CD4-positive, alpha-beta T cell treated with Interleukin-4 for 1 hour (primary cell): ENCODE measurements at places on chromosomes 1 and 21.

GRCh38 chr1:231733672-231734071 lies 107.1 kb downstream of the DISC1 start:
- no peak for DNase-seq

DNA sequence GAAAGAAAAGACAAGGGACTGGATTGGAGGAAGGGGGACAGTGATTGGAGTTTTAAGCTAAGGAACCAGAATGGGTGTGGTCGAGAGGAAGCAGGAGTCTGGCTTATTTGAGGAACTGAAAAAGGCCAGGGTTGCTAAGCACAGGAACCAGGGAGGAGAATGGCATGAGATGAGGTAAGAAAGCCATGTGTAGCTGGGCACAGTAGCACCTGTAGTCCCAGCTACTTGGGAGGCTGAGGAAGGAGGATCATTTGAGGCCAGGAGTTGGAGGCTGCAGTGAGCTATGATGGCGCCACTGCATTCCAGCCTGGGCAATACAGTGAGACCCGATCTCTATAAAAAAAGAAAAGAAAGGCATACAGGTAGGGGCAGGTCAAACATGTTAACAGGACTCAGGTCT lies 8.1 kb upstream of the KHDRBS1 start:
- DNase-seq, result peak; percentile 43

- no peak for DNase-seq
These were observed 114.4 kb downstream of the KCNT2 start for GRCh38 chr1:196493881-196494280.

- DNase-seq, result no peak
These were observed 122.5 kb upstream of the FOXD3 start for GRCh38 chr1:63199706-63200335.

GRCh38 chr1:198320759-198321158 lies 164.0 kb downstream of the NEK7 start:
- DNase-seq, result no peak

DNA sequence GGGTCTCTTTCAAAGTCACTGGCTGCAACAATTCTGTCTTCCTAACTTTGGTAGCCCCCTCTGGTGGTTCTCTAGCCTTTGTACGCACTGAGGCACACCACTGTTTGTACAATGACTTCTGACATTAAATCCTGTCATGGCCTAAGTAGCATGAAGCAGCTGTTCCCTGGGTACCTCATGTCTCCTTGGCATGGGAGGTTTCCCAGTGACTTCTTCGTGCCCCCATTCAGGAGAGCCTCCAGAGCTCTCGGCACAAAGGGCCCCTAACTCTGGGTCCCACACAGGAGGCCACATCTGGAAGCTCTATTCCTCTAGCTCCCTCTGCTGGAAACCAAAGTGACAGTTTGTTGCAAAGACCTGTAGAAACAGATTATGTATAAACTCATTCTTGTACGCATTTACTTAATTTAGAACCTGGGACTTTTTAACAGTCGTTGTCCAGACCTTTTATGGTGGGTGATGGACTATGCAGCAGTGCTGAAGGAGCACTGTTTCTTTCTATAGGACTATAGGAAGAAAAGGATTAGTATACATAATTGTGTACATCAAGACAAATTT lies 13.4 kb downstream of the SWT1 start:
- DNase-seq, result peak; percentile 49

- DNase-seq, result no peak
These were observed 18.9 kb upstream of the RNF223 start for GRCh38 chr1:1092894-1093609.

- no peak for DNase-seq
These were observed 986 bp upstream of the RNF186 start for GRCh38 chr1:19815801-19816736.
